ENCODE measurements at places on chromosomes 4 and X.

GRCh38 chr4:48025005-48025404, 8.4 kb downstream of the NIPAL1 start:
- no peak for DNase-seq

- no peak for DNase-seq
Observed at GRCh38 chr4:168822481-168822880, 187.6 kb downstream of the CBR4 start.

GRCh38 chrX:74160358-74160757, 143.6 kb upstream of the ZCCHC13 start:
- DNase-seq: no peak

- DNase-seq: no peak
Observed at GRCh38 chr4:128359422-128359821, 71.8 kb upstream of the PGRMC2 start.

GRCh38 chr4:17188547-17189400, 290.3 kb upstream of the LDB2 start:
- DNase-seq: no peak

GRCh38 chr4:152369902-152370295, 166.0 kb downstream of the FBXW7 start:
- DNase-seq: no peak

- DNase-seq: no peak
Observed at GRCh38 chr4:187903700-187904099, 91.9 kb upstream of the ZFP42 start.

- no peak for DNase-seq
Observed at GRCh38 chr4:146407669-146408084, 114.1 kb downstream of the SLC10A7 start.

- DNase-seq: no peak
Observed at GRCh38 chr4:28948501-28948900, 1771.7 kb upstream of the PCDH7 start.

- no peak for DNase-seq
Observed at GRCh38 chr4:102503831-102504786, 3.0 kb downstream of the NFKB1 start.

DNA sequence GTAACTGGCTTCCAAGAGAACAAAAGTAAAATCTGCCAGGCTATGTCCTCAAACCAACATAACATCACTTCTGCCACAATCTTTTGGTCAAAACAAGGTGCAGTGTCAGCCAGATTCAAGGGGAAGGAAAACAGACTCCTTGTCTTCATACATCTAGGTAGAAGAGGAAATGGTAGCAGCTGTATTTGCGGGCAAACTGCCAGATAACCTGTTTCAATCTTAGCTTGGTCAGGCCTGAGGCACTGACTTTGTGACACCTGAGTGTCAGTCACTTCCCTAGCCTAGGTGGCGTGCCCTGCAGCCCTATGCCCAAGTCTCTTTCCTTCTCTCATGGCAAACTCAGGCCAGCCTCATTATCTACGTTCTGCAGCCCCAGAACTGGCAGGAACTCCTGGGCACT, 146.2 kb upstream of the JADE1 start:
- no peak for DNase-seq

GRCh38 chr4:105351861-105352260, 122.0 kb downstream of the PPA2 start:
- DNase-seq: no peak

GRCh38 chrX:43676971-43677572, 21.0 kb downstream of the MAOA start:
- no peak for DNase-seq

DNA sequence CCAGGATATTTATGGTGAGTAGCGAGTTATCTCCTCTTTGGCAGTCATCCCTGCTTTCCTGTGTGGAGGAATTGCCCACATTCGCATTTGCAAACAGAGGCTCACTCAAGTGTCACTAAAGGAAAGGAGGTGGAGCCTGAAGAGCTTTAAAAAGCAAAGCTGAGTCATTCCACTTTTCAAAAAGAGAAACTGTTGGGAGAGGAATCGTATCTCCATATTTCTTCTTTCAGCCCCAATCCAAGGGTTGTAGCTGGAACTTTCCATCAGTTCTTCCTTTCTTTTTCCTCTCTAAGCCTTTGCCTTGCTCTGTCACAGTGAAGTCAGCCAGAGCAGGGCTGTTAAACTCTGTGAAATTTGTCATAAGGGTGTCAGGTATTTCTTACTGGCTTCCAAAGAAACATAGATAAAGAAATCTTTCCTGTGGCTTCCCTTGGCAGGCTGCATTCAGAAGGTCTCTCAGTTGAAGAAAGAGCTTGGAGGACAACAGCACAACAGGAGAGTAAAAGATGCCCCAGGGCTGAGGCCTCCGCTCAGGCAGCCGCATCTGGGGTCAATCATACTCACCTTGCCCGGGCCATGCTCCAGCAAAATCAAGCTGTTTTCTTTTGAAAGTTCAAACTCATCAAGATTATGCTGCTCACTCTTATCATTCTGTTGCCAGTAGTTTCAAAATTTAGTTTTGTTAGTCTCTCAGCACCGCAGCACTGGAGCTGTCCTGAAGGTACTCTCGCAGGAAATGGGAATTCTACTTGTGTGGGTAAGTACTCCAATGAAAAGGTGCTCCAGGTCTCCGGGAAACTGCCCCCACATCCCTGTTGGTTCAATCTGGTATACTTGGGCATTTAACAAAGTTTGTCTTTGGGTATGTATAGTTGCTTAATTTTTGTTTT, at the start of gene EGF:
EGF (plus strand) TSS at position 178 of the 890 bp plus-strand sequence; CDS start at position 631, 453 bp downstream.
- DNase-seq: no peak

- no peak for DNase-seq
Observed at GRCh38 chr4:30768277-30768676, 48.1 kb downstream of the PCDH7 start.

- no peak for DNase-seq
Observed at GRCh38 chrX:50671661-50672060, 142.3 kb downstream of the SHROOM4 start.

- no peak for DNase-seq
Observed at GRCh38 chr4:184473499-184474262, 669 bp downstream of the IRF2 start.

DNA sequence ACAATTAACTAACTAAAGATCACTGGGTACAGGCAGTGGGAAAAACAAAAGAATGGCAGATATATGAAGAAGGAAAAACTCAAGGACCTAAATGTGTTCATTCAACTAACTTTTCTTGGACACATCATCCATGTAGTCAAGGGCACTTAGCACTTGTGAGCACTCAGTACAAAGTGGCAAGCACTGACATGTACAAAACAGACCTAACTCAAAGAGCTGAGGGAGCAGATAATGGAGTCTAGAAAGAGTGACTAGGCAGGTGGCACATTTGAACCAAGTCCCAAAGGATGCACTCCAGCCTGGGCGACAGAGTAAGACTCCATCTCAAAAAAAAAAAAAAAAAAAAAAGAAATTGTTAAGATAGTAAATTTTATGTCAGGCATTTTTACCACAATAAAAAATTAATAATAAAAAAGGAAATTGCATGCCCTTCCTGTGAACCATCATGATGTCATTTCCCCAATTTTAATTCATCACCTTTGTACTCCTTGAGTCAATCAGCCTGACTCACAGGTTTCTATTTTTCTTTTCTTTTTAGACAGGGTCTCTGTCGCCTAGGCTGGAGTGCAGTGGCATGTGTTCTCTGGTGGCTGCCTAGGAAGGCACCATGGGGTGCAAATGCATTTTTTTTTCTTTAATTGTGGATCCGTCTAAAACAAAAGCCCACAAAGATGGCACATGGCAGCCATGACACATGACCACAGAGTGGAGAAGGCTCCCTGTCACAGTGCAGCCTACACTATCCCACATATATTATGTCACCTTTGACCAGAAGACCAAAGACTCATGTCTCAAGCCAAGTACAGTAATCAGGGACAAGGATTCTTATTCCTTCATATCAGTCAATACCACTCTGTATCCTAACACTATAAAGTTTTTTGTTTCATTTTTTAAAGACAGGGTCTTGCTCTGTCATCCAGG, 91.9 kb downstream of the CHST7 start:
- DNase-seq: peak; percentile 34

GRCh38 chrX:97446298-97446882, 562.7 kb downstream of the RPA4 start:
- DNase-seq: no peak

DNA sequence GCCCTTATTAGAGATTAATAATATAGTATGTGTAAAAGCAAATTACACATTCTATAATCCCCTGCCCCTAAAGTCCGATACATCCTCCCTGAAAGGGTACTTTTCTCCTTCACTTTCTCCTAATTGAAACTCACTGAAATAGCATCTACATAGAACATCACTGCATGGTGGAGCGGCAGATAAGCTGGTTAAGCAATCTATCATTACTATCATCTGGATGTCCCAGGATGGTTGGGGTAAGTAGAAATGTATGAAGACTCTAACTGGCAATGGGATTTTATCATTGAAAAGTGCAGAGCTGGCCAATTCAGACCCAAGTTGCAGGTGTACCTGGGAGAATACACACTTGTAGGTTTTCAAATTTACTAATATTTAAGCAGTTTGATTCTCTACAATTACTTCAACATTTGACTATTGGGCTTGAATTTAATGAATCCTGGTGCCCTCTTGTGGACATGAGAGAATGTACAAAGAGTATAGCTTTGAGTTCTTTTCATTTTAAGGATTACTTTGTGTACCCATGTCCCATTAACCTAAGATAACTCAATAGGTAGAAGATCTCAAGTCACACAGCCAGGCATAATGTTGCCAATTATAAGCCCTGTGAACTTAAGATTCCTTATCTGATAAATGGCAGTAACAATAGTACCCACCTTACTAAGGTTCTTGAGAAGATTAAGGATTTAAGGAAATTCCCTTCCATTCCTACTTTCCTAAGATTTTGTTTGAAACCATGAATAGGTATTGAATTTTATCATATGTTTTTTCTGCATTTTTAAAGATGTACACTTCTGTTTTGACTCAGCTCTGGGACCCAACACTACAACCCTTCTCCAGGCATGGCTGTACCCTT, 69.8 kb downstream of the SHROOM3 start:
- peak; percentile 45 for DNase-seq

DNA sequence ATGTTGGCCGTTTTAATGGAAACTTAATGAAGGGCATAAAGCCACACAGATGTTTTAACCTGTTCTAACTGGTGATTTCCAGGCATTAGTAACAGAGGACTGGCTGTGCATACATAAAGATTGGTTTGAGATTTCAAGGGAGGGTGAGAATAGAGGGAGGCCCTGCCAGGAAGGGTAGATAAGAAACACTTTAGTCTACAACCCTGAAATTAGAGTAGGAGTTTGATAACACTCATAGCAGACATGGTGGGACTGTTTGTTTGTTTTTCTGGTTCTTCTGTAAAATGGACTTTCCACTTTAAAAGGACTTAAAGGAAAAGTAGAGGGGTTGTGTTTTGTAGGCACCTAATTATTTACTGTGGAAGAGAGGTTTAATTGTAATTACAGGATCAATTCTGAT, 16.2 kb downstream of the SLC4A4 start:
- DNase-seq: no peak

- DNase-seq: no peak
Observed at GRCh38 chr4:173291899-173292298, 42.3 kb downstream of the HMGB2 start.

GRCh38 chr4:41678951-41679350, 69.6 kb downstream of the PHOX2B start:
- DNase-seq: no peak

GRCh38 chrX:129403974-129404669, 119.2 kb downstream of the SMARCA1 start:
- DNase-seq: no peak

DNA sequence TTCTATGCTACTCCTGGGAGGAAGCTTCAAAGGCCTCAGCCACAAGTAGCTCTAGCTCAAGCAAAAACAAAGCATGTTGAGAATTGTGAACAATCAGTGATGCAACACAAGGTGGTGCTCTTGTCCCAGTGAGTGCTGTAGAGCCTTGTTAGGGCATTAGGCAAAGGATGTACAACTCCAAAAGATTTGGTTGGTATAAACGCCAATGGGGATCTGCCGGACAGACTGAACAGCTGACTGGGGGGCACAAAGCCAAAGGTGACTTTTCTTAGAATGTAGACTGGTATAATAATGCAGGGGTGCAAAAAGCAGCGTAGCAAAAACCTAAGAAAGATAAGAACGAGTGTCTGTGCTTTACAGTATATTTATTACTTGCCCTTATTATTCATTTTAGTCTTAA, 62.6 kb upstream of the ALB start:
- DNase-seq: peak; percentile 73

DNA sequence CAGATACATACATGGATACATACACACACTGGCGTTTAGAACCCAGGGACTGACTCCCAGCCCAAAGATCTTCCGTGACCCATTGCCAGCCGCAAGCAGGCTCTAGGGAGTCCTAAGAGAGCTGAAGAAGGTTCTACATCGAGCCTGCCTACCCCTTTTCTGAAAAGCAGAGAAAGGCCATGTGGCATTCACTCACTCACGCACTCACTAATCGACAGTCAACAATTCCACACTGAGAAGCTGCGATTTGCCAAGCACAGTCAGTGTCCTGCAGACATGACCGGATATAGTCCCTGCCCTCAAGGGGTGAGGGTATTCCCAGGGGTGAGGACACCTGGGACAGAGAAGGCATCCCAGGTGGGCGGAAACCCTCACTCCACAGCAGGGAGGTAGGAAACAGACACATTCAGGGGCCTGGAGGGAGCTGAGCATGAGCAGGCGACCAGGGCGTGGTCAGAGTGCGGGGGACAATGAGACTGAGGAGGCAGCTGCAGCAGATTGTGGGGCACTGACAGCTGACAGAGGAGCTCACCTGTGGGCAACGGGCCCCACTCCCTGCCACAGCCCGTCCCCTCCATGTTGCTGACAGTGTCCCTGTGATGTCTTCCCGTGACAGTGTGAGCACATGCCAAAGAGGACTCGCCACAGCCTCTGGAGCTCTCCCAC, 13.2 kb upstream of the MAN2B2 start:
- DNase-seq: no peak

- DNase-seq: no peak
Observed at GRCh38 chrX:66680451-66680850, 41.6 kb upstream of the EDA2R start.

DNA sequence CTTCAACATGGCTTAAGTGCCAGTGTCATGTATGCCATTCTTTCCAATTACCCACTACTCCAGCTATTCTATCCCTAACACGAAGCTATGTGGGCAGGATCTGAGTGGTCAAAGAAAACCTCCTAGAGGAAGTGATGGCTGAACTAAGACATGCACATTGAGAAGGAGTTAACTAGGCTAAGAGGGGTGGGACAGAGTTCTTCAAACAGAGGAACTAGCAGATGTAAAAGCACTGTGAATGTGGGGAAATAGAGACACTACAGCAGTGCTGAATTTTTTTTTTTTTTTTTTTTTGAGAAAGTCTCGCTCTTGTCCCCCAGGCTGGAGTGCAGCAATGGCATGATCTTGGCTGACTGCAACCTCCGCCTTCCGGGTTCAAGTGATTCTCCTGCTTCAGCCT, 6.2 kb downstream of the JCHAIN start:
- DNase-seq: no peak

- no peak for DNase-seq
Observed at GRCh38 chrX:14274691-14275090, 245.0 kb upstream of the GEMIN8 start.

- no peak for DNase-seq
Observed at GRCh38 chr4:16194214-16194613, 32.1 kb downstream of the TAPT1 start.

GRCh38 chr4:132770776-132771175, 378.3 kb upstream of the PCDH10 start:
- DNase-seq: no peak

Data from NCI-H1436 (cell line).